ENCODE measurements at places on chromosomes 1 and 21.

DNA sequence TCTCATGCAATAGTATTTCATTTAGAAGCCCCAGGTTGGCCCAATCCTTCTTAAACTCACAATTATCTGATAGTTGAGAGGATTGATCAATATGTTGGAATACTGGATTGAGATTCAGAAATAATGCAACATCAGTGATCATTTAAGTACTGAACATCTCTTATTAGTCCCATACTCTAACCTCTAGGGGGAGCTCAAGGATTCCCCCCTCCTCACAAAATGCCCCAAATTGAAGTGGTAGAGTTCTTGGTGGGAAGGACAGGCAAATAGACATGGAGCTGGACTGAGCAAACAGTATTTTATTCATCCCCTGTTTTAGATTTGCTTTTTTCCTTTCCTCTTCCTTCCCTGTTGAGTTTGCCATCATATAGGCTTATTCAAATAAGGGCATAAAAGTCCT lies 62.8 kb downstream of the NGF start:
- DNase-seq = no peak

DNA sequence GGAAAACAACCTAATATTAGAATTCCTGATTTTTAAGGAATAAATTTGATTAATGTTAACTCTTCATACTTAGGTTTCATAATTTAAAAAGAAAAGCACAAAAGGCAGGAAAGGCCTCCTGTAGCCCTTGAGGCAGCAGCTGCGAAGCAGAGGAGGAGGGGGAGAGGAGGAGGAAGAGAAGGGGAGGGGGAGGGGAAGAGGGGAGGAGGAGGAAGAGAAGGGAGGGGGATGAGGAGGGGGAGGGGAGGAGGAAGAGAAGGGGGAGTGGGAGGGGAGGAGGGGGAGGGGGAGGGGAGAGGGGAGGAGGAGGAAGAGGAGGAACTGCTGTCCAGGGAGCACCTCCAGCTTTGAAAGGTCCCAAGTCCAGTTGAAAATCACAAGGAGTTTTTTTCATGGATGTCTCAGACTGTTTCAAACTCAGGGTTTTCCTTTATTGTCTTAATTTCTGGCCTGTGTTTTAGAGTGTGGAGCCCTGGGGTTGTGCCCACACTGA lies 35.1 kb upstream of the DIP2A start:
- DNase-seq = no peak

DNA sequence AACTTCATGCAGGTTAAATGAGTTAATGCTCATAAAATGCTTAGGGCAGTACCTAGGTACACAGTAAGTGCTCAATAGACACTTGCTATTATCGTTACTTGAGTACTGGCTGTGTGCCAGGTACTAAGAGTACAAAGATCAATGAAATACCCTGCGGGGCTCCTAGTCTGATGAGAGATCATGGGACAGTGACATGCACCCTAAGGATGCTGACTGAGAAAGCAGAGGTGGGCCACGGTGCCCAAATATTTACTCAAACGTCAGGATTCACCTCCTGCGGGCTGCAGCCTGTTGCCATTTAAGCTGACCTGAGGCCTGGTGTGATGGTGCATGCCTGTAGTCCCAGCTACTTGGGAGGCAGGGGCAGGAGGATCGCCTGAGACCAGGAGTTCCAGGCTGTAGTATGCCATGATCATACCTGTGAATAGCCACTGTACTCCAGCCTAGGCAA lies 19.8 kb upstream of the LUZP1 start:
- no peak for DNase-seq

DNA sequence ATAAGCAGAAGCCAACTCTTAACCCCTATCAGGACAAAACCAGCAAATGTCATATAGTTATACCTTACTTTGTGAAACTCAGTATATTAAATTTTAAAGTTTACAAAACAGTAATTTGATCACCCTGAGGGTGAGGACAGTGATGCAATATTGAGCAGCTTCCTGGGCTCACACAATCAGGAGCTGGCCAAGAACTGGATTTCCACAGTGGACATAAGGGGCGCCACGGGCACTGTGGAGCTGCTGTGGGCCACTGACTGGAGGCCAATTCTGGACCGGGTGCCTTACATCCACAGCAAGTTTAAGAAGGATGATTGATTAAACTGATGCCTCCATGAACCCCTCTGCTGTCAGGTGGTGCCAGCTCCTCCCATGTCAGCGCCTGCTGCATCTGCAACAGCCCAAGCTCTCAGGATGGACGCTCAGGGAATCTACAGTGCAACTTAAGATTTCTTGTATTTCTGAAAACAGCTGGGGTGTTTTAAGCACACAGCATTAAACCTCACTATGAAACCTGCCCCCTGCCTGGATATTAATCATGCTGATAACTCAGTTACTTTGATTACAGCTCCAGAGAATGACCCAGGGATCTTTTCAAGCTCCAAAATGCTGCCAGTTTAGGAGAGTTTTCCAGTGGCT lies 55.9 kb downstream of the TOR3A start:
- no peak for DNase-seq

DNA sequence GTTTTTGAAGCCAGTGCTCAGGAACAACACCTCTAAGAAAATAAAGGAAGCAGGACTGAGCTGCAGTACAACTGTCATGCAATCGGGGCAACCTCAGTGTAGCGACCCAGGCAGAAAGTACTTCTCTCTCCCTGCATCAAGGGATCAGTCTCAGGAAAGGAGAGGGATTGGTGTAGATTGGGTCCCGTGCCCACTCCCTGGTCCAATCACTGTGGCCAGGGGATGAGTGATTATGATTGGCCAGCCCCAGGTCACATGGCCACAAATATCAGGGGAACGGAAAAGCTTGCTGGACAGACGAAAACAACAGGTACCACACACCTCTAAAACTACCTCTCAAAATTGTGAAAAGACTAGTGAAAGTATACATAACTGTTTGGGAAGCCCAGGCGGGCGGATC lies 136.2 kb upstream of the F3 start:
- no peak for DNase-seq

DNA sequence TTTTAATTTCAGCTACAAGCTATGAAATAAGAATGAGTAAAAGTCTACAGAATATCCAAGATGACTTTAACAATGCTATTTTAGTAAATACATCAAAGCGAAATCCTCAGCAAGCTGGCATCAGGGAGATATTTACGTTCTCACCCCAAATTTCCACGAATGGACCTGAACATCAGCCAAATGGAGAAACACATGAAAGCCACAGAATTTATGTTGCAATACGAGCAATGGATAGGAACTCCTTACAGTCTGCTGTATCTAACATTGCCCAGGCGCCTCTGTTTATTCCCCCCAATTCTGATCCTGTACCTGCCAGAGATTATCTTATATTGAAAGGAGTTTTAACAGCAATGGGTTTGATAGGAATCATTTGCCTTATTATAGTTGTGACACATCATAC lies 13.7 kb upstream of the CLCA1 start:
- no peak for DNase-seq

GRCh38 chr21:45578811-45579381 lies 36.7 kb upstream of the SLC19A1 start:
- no peak for DNase-seq

- no peak for DNase-seq
These were observed 61.8 kb upstream of the SYT6 start for GRCh38 chr1:114215436-114215835.

DNA sequence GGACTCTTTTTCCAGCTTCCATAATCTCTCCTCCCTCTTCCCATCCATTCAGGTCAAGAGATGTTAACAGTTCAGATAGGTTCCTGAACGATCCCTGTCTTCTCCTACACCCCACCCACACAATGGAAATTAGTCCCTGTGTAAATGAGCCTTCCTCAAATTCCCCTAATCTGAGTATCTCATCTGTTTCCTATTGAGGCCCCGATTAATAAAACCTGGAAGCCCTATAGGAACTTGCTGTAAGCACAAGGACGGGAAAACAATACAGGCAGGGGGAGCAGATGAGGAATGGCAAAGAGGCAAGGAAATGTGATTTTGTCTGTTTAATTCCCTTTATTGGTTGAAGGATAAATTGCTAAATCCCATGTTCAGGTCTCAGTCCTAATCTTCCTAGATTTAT lies 7.1 kb upstream of the GPX7 start:
- DNase-seq = no peak

- no peak for DNase-seq
These were observed 101.8 kb upstream of the OLFM3 start for GRCh38 chr1:102098536-102098935.

GRCh38 chr1:230641900-230642262 lies 400 bp upstream of the COG2 start:
- no peak for DNase-seq

- DNase-seq = no peak
These were observed 171.9 kb downstream of the C1orf21 start for GRCh38 chr1:184558691-184559090.

DNA sequence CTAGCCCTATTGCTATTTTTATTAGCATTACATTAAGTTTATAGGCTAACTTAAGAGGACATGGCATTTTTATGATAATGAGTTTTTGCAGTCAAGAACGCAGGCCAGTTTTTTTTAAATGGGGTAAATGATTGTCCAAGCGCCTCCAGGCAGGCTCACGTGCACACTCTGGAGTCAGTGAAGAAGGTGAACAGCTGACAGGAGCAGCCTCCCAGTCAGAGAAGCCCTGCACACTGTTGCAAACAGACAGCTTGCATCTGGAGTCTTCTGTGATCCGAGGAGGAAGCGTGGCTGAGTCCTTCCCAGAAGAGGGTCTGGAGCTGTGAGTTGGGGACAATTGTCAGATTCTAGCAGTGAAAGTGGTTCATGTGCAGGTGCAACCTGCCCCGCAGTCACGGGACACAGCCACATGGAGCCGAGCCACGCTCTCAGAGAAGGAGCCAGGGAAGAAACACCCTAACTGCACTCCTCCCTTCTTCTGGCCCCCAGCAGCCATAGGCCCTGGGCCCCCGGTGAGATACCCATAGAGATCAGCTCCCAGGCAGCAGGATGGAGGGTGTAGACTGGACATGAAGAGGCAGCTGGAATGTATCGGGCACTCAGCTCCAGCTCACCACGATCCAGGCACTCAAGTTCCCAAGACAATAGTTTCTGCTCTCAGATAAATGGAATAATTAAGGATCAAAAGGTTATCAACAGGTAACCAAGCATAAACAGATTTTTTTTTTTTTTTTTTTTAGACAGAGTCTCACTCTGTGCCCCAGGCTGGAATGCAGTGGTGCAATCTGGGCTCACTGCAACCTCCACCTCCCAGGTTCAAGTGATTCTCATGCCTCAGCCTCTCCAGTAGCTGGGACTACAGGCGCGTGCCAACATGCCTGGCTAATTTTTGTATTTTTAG lies 26.4 kb downstream of the CAPN2 start:
- DNase-seq = no peak

DNA sequence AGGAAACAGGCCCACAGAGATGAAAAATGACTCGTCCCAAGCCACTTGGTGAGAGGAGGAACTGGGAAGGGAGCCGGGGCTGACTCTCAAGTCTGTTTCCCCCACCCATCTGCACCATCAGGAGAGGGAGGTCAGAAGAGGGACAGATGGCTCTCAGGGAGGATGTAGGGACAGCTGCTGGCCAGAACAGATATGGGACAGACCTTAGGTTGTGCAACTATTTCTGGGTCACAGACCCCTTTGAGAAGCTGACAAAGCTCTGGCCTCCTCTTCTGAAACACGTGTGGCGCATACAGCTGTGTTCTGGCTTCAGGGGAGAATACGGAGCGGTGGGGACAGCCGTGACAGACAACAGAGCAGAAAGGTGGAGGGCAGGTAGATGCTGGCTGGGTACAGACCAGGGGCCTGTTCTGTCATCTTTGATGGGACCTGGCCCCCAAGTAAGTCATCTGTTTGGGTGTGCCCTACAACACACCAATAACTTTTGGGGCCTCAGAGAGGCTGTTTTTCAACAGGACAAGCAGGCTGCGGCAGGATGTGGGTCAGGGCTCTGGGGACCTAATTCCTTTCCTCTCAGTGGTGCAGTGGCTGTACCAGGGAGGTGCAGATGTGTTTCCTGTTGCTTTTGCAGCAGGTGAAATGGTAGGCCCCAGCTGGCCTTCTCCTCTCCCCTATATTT lies 7.3 kb downstream of the SH3BGRL3 start:
- DNase-seq = no peak

- DNase-seq = no peak
These were observed 64.2 kb upstream of the MRPS6 start for GRCh38 chr21:34009193-34009592.

GRCh38 chr21:25456672-25457071 lies 150.6 kb downstream of the MRPL39 start:
- DNase-seq = no peak

GRCh38 chr21:42101246-42101645 lies 30.1 kb downstream of the UMODL1 start:
- DNase-seq = no peak

DNA sequence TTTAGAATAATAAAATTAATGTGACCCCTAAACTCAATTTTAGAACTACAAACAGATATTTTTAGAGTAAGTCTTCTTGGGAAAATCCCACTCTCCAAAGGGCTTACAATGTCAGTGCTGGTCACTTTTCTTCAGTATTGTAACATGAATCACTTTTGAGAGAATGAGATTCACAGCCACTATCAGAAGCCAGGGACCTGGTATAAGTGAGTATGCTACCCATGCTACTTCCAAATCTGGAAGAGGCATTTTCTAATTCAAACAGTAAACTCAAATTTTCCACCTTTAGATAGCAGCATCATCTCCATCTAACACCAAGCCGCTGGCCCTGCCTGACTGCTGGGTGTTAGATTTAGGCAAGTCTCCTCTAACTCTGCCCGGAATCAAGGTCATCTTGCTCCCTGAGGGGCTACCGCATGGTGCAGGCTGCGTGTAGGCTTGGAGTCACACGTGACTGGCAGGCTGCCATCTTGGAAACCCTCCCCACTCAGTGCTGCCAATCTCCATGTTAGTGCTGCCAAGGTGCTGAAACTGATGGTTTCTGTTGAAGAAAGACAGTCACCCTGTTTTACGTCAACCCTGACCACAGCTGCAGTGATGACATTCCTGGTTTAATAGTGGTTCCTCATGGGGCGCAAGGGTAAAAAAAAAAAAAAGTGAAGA lies 882.9 kb upstream of the B3GALT2 start:
- no peak for DNase-seq

DNA sequence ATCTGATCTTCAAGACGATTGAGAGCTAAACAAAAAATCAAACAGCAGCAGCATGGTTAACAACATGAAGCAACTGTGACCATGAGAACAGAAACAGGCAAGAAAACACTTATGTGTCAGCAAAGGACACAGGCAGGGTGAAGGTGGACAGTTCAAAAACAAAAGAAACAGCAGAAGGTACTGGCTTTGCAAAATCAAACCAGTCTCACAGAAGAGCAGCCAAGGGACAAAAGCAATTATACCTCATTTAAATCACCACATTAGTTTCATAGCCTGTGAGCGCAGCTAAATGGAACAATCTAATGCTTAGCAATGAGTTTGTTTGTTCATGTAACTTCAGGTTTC lies 59.1 kb downstream of the CAPN2 start:
- DNase-seq = no peak

- no peak for DNase-seq
These were observed 144.3 kb upstream of the KCNE2 start for GRCh38 chr21:34219334-34220060.

All from stimulated activated CD4-positive, alpha-beta T cell treated with anti-CD3 and anti-CD28 coated beads, Interleukin-1b, Interleukin-23, amount 100 ng/mL, for 24 hours (primary cell).